ENCODE measurements at places on chromosomes 4 and X. TPM values are rescaled to one million over a fixed set of nuclear protein-coding genes. Genes with fewer than 3 reads are reported as not detected.

- DNase-seq, result no peak
Observed at GRCh38 chr4:45518832-45519231, 605.0 kb downstream of the GABRG1 start.

FOXR2 gene
- total RNA-seq, result not detected

PTTG2 gene
- not detected for total RNA-seq

DNA sequence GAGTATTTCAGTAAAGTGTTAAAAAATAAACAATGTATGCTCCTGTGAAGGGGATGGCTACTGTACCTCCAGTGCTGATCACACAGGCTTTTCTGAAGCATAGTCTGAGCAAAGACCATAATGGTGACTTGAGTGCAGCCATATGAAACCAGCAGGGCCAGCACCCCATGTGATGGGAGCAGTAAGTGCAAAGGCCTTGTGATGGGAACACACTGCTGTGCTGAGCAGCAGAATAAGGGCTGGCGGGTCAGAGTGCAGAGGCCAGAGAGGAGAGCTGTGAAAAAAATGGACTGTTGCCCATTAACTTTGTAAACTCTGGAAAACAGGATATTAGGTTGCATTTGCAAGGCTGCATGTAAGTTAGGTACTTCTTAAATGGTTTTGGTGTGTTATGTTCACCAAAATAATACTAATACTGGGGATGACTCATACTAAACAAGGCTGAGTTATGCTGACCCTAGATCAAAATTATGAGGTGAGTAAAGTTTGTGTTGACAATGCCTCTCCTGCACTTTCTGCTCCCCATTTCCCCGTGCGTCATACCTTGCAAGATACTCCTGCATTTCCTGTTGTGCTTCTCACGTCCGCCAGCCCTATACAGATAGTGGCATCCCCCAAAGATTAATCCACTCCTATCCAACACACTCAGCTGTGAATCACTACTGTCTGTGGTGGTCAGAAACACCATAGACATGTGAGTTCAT is 67.0 kb upstream of the FAM9A start:
- DNase-seq, result no peak

HDX gene
- 3.0 TPM for total RNA-seq

DNA sequence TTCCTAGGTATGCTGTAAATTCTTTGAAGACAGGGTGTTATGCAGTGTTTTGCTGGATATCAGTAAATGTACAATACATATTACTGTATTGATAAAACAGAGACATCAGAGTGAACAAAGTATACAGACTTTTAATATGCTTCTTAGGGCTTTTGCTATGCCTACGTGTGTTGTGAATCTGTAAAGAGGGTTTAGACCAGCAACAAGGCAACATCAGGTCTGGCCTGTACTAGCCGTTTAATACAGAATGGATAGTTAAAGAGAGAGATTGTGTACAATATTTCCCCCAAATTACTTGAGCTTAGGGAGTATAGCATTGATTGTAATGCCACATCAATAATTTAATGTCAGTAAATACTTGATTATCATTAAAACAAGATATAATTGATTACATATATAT is 75.2 kb downstream of the PAQR3 start:
- no peak for DNase-seq

- DNase-seq, result no peak
Observed at GRCh38 chr4:151540728-151541388, 131.9 kb downstream of the FHIP1A start.

DNA sequence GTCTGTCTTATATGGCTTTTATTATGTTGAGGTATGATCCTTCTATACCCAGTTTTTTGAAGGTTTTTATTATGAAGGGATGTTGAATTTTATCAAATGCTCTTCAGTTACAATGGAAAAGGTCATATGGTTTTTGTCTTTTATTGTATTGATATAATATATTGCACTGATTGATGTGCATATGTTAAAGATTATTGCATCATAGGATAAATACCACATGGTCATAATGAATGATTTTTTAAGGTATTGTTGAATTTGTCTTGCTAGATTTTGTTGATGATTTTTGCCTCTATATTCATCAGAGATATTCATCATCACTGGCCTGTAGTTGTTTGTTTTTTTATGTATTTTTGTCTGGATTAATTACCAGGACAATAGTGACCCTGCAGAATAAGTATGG is 339.2 kb upstream of the CT83 start:
- DNase-seq, result no peak

TBC1D8B gene
- total RNA-seq, result 0.79 TPM

GRCh38 chr4:182219411-182220056 is 23.7 kb upstream of the TENM3 start:
- DNase-seq, result no peak

- peak; percentile 73 for DNase-seq
Observed at GRCh38 chr4:1247864-1248244, 1.1 kb downstream of the CTBP1 start.

RASGEF1B gene
- 7.3 TPM for total RNA-seq

TLR3 gene
- 0.14 TPM for total RNA-seq

- no peak for DNase-seq
Observed at GRCh38 chrX:72123471-72124185, 8.1 kb downstream of the RTL5 start.

- DNase-seq, result no peak
Observed at GRCh38 chr4:14566518-14566917, 435.8 kb upstream of the CPEB2 start.

DNA sequence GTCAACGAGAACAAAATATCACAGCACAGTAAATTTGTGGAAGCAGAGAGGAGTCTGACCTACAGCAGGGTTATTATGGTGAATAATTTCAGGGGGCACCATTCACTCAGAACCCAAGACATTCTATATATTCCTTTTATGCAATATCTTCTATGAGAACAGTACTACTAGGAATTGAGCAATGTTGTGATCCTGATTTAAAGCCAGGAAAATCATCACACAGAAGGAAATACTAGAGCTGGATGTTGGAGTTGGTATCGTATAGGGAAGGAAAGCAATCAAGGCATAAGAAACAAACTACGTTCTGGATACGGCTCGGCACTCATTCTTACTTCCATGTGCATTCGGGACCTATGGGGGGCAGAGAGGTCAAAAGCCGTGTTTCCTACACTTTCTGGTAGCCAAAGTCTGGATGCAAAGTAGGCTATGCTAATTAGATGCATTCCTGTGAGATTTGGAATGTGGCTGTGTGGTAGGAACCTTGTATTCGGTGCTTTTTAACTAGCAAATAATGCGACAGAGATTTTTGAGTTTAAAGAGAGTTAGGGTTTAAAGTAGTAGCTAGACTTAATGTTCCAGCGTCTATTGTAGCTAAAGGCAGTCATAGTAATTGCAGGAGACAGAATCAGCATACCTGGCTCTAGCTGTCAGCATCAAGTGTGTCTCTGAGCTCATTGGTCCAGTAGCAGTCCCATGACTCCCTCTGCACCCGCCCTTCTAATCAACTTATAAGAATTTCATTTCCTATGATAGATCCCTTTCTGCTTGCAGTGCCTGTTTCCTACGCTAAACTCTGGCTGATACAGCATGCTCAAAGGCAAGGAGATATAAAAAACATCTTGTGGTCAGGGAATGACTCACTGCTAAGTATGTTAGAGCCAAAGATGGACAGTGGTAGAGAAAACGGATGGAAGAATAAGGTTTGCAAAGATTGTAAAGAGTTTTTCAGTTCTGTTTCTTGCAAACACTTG is 43.3 kb upstream of the PDGFC start:
- DNase-seq, result no peak

GRCh38 chrX:32708542-32708941 is 502.8 kb downstream of the DMD start:
- no peak for DNase-seq

SGMS2 gene
- 0.22 TPM for total RNA-seq

DNA sequence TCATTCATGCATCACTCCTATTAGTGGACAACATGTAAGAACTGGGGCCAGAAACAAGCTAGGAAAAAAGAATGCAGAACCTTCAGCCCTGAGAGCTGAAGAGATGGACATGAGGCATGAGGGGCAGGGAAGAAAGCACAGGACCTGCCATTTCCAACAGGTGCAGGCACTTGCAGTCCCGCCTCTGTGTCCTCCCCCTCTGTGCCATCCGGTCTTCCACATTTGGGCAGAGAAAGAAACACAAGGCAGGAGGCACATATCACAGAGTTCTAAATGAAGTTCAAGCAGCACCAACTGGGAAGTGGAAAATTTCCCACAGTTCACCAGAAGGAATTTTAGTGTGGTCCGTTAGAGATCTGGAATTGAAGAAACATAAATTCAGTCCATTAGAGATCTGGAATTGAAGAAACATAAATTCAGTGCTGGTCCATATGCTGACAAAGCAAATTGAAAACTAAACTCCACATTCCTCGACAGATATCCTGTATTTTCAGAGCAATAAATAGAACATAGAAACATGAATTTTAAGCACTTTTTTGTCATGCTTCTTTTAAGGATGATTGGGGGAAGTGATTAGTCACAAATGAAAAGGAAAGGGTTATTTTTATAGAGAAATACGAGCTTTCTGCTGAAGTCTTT is 57.2 kb upstream of the DAPP1 start:
- no peak for DNase-seq

ARSJ gene
- total RNA-seq, result not detected

- DNase-seq, result no peak
Observed at GRCh38 chrX:154738011-154738738, 12.7 kb downstream of the GAB3 start.

SLC9B1 gene
- 3.4 TPM for total RNA-seq

DNA sequence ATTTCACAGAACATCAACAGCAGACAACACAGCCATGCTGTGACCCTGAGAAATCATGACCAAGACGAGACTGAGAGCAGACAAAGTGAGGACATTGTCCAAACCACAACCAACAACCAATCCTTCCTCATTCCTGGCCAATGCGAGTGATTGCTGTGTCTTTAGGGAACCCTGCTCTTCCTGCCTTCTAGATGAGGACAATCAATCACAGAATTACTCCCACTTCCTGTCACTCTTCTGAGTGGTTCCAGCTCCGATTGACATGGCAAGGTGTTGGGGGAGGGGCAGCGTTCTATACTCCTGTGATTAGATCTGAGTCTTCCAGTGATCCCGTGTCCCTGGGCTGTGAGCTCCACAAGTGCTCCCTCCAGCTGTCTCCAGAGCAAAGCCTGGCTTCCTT is 227.8 kb downstream of the STIM2 start:
- no peak for DNase-seq

ITGB1BP2 gene
- 7.4 TPM for total RNA-seq

GRCh38 chrX:123513585-123514278 is 219.1 kb downstream of the THOC2 start:
- DNase-seq, result no peak

DNA sequence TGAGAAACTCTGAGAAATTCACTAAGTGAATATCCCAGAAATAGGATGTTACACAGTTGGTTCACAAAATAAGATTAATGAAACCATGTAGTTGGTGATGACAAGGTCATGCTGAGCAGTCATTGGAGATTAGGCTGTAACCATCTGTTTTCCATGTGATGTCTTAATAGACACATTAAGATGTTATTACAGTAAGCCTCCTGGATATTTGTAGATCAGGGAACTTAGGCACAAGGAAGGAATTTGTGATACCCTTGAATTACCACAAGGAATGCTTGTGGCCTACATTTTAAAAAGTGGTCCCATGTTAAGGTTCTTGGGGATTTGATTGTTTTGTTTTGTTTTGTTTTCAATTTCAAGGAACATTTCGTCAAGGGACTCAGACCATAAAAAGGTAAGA is 185.6 kb upstream of the BANK1 start:
- DNase-seq, result no peak

DNA sequence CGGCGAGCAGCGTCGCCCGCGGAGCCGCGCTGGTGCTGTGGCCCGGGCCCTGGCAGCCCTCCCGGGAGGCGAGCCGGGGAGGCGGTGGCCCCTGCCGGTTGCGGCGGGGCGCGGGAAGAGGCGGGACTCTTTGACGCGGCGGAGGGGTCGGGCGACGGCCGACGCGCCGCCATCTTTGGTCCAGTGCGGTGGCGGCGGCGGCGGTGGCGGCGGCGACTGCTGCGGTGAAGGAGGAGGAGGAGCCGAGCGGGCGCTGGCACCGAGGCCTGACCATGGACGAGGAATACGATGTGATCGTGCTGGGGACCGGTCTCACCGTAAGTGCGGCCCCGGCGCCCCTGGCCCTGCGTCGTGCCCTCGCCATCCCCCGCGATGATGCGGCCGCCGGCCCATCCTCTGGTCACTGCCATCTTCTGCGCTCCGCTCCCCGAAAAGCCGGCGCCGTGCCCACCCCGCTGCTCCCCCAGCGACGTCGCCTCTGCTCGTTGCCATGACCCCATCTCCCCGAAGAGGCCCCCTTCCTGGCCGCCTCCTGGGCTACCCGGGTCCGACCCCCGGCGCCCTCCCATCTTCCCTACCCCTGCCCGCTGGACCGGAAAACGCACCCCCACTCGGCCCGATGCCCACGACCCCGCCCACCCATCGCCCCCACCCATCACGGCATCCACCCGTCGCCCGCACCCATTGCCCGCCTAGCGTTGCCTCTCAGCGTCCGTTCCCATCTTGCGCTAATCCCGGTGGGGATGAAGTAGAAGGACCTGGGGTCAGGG is at the start of gene GDI1:
GDI1 (plus strand) TSS at position 172 of the 770 bp plus-strand sequence; CDS start at position 273, 101 bp downstream.
- peak; percentile 63 for DNase-seq

DNA sequence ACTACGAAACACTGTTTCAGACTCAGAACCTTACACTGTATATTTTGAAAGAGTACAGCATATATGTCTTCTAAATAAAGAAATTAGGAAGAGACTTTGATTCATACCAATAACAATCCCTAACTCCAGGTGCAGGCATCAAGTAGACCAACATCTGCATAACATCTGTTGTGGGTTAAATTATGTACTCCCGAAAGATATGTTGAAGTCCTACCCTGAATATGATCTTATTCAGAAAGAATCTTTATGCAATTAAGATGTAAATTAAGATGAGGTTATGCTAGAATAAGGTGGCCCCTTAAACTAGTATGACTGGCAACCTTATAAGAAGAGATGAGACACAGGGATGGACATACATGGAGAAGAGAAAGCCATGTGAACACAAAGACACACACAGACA is 117.9 kb downstream of the INPP4B start:
- no peak for DNase-seq

TMPRSS11B gene
- total RNA-seq, result not detected

- DNase-seq, result no peak
Observed at GRCh38 chr4:181006499-181007260, 1236.5 kb upstream of the TENM3 start.

DNA sequence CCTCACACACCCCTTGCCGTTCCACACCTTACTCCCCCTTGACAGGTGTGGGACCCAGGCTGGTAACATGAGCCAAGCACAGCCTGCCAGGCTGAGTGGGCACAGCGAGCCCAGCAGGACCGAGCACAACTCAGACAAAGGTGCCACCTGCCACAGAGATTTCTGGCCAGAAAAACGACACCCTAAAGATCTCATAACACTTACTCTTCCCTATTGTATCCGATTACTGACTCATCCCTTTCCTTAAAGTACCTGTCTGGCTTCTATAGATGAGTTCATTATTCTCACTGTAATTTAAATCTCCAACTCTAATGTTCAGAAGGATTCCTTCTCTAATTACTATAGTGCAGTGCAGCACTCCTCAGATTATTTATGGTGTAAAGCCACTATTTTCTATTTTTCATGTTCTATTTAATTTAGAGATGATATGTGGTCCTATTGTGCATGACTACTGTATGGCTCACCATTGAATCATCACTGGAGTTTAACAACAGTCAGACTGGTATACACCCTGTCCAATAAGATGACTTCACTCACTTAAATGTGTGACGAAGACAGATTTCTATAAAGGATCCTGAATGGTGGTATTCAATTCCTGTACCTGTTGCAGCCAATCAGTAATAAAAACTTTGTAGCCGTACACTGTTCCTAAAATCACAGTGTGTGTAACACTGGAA is 7.6 kb upstream of the SYTL5 start:
- DNase-seq, result no peak

GRCh38 chr4:81065446-81065845 is 34.9 kb downstream of the BMP3 start:
- no peak for DNase-seq
